ENCODE measurements at places on chromosomes 13 and 19.

DNA sequence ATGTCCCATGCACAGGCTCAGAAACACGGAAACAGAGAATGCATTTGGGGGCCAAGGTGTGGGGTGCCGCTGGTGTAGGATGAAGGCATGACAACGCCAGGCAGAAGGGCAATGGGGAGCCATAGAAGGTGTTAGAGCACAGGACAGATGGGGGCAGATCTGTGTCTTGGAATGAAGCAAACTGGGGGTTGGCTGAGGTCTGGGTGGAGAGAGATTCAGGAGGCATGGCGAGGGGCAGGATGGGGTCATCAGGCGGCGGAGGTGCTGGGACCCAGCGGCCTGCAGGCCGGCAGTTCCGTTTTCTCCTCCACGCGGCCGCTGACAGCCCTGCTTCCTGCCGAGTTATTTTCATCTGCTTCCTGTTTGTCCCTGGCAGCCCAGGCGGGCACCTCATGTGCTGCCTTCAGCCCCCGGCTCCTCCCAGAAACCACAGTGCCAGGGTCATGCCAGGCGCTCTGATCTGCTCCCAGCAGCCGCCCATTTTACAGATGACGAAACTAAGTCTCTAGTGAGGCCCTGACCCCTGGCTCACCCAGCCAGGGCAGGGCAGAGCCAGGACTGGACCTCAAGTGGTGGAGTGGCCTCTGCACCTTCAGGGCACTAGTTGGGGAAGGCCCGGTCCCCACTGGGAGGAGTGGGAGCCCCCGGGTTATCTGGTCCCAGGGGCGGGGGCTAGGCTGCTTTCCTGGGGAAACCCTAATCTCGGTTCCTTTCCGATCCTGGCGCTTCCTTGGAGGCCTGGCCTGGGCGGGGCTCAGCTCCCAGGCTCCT is 2.2 kb downstream of the ARHGAP45 start:
- peak; percentile 95 for DNase-seq

- DNase-seq, result no peak
Observed at GRCh38 chr19:6020972-6021805, 43.2 kb upstream of the RANBP3 start.

GRCh38 chr19:4829001-4829712 is 2.4 kb downstream of the TICAM1 start:
- DNase-seq, result peak; percentile 30

- DNase-seq, result peak; percentile 89
Observed at GRCh38 chr13:76723551-76724232, 162.5 kb downstream of the KCTD12 start.

GRCh38 chr13:79837741-79838450 is 356.9 kb downstream of the NDFIP2 start:
- DNase-seq, result no peak

DNA sequence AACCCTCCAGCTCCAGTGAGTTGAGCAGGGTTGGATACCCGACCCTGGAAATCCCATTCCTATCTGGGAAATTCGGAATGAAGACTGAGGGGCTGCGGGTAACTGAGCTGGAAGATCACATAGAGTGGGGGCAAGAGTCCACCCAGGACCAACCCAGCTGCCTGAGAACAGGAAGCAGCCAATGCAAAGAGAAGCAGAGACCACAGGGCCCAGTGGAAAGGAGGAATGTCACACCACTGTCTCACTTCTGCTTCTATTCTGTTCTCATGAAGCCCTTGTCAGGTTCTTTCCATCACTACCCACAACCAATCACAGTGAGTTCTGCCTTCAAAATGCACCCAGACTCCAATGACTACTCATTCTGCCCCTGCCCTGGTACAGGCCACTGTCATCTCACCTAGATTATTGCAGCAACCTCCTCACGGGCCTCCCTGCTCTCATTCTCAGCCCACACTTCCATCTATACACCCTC is 15.3 kb downstream of the DYRK1B start:
- DNase-seq, result no peak

DNA sequence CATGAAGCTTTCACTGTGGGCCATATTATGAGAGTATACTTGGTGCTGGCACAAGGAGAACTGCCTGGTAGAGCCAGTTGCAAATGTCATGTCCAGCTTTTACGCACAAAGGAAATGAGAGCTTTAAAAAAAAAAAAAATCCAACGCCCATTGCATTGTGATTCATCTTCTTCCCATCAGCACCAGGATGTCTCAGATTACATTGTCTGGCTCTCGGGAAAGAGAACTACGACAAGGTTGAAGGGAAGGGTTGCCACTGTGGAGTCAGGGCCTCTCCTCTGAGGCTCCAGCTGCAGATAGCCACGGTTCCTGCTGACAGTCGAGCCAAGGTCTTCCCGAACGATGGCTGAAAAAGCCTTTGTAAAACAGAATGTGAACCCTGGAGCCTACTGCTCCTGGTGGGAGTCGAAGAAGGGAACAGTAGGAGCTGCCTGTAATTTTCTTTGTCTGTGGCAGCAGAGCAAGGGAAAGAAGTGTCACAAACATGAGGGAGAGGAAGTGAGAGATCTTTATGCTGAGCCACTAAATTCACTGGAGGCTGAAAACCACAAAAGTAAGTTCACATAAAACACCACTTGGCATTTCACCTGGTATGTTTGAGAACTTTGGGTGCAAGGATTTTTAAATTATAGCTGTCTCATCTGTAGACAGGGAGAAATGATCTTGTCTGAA is 704.7 kb downstream of the DIAPH3 start:
- peak; percentile 41 for DNase-seq
